ENCODE measurements at places on chromosomes 7 and 10. TPM values are rescaled to one million over a fixed set of nuclear protein-coding genes. Genes with fewer than 3 reads are reported as not detected.
A peak's percentile ranks its signal among the peaks of the same experiment; 100 is the strongest.

Gene LRIT1
- not detected for total RNA-seq

Gene VPS41
- 54.8 TPM for total RNA-seq

Gene ADCYAP1R1
- not detected for total RNA-seq

Gene CXCL12
- total RNA-seq, result not detected

Gene PROSER2
- total RNA-seq, result 0.30 TPM

- H3K36me3 ChIP-seq, result no peaks in the 10 kb centered on the region
- H3K4me1 ChIP-seq, result no peaks in the 10 kb centered on the region
- H3K4me3 ChIP-seq, result no peak overlapping the region
These were observed 62.4 kb upstream of the CDCA7L start for GRCh38 chr7:22008087-22008486.

GRCh38 chr10:14686356-14686755 lies 88.3 kb downstream of the FAM107B start:
- DNase-seq, result no peak
- no peaks in the 10 kb centered on the region for H3K36me3 ChIP-seq
- no peaks in the 10 kb centered on the region for H3K27me3 ChIP-seq
- H3K4me3 ChIP-seq, result no peak overlapping the region
- H3K27ac ChIP-seq, result no peak overlapping the region

DNA sequence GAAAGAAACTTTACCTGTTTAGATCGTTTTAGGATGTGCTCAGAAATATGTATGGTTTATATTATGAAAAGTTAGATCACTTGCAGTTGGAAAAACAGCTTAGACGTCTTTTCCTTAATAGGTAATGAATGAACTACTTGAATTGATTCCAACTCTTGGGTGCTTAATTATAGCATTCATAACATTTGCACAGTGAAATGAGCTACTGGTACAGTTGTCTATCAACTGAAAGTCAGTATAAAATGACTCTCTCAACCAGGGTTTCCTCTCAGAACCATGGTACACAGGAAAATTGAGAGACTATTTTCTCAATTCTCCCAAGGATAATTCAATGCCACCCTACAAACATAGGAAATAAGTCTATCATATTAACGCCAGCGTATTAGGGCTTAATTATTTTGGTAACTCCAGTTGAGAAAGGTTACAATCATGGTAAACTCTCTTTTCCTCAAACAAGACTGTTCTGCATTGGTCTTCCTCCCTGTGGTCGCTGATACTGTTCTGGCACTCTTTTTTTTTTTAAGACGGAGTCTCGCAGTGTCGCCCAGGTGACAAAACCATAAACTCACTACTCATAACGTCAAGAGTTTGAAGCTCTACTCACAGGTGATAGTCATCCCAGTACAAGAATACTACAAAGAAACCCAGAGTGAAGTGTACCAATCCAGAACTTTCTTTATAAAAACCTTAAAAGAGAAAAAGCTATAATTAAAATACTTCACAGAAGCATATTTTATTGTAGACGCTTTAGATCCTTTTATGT lies 2.0 kb downstream of the ANLN start:
- H3K27ac ChIP-seq, result peak overlapping the region; percentile 78
- no peak for DNase-seq
- peaks cover 55% of the 10 kb centered on the region for H3K36me3 ChIP-seq
- H3K4me1 ChIP-seq, result peaks cover 54% of the 10 kb centered on the region
- peaks cover 4% of the 10 kb centered on the region for H3K27me3 ChIP-seq
- peak overlapping the region; percentile 91 for H3K4me3 ChIP-seq

DNA sequence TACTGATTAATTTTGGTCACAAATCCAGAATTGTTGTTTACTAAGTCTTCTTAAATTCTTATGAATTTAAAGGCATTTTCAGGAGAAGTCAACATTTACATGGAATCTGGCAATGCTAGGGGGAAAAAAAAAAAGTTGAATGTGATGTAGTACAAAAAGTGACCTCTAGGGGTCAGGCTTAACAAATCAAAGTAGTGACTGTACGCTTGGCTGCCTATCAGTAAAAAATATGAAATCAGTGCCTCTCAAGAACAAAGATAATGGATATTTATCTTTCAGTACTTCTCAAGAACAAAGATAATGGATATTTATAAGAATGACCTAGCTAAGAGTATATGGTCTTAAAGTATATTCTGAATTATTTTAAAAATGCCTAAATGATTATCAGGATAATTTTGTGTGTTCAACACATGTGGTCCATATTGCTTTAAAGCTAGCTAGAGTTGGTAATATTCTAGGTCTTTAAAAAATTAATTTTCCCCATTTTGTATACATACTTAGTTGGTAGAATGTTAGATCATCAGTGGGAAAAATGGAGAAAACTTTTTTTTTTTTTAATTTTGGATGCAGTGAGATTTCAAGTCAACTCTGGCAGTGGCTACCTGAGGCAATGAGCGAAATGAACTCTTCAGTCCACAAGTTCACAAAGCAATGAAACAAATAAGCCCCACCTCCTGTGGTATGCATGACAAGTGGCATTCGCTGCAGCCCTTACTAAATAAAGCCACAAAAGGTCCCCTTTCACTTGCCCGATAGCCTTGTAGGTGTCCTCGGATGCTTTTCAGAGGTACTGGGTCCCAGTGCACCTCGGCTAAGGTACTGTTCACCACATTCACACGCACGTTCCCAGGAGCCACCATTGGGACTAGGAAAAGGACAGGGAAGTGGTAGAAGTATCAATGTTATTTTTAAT lies 51.2 kb upstream of the LAMB4 start:
- H3K36me3 ChIP-seq, result no peaks in the 10 kb centered on the region
- DNase-seq, result no peak
- H3K4me3 ChIP-seq, result no peak overlapping the region
- no peak overlapping the region for H3K27ac ChIP-seq

GRCh38 chr7:42125321-42125720 lies 111.7 kb downstream of the GLI3 start:
- no peaks in the 10 kb centered on the region for H3K4me1 ChIP-seq
- H3K27ac ChIP-seq, result no peak overlapping the region
- H3K27me3 ChIP-seq, result no peaks in the 10 kb centered on the region
- no peak for DNase-seq
- no peak overlapping the region for H3K4me3 ChIP-seq

DNA sequence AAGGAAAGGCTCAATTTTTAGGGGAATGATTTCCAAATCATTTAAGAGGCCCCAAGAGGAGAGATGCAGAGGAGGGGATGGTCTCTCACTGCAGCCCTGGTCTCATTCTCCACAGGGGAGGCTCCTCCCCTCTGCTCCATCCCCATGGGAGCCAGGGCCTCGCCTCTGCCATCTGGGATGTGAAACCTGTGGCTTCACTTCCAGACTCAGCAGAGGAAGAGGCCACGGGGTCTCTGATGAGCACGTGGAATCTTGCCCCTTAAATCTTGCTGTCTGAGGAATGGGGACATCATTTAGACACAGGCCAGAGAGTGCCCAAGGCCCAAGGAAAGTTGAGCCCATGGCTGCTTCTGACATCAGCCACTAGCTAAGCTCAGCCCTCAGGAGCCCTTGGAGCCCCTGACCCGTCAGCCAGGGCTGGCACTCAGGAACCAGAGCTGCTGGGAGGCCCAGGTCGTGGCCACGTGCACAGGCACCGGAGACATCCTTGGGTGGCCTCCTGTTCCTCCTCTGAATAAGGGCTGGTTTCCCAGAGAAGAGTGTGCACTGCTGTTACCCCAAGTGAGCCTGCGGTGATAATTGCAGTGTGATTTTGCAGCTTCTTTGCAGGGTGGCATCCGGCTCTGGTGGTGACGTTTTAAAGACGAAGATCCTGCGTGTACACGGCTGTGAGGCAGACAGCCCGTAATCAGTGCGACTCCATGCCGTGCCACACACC lies 50.5 kb downstream of the VIPR2 start:
- no peak overlapping the region for H3K27ac ChIP-seq
- no peak overlapping the region for H3K4me3 ChIP-seq
- H3K4me1 ChIP-seq, result no peaks in the 10 kb centered on the region

All from activated CD4-positive, alpha-beta memory T cell treated with anti-CD3 and anti-CD28 coated beads, Interleukin-2, amount 10 ng/mL, durations not matched to agents 7 days and 5 days (primary cell).